Natural killer cell treated with Interleukin-12 subunit alpha and Interleukin-12 subunit beta and Interleukin-15 and Interleukin-18, amount 100 ng/mL, for 72 hours (primary cell): ENCODE measurements at places on chromosomes 6 and 20. TPM values are rescaled to one million over a fixed set of nuclear protein-coding genes. Genes with fewer than 3 reads are reported as not detected.

DNA sequence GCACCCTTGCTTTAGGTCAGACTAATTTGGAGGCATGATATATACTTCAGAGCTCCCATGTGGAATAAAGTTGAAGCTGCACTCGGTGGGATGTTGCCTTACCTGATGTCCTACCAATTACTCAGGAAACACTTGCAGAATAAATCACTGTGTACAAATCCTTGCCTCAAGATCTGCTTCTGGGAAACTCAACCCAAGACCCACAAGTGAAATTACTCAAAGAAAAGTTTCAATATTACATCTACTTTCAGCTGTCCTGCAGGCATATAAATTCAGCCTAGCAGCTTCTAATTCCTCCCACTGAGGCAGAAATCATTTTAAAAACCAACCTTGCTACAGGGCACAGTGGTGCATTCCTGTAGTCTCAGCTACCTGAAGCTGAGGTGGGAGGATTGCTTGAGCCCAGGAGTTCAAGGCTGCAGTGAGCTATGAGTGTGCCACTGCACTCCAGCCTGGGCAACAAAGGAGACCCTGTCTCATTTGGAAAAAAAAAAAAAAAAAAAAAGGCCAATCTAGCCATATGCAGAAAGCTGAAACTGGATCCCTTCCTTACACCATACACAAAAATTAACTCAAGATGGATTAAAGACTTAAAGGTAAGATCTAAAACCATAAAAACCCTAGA lies 20.7 kb upstream of the DCDC2 start:
- no peak for DNase-seq

DNA sequence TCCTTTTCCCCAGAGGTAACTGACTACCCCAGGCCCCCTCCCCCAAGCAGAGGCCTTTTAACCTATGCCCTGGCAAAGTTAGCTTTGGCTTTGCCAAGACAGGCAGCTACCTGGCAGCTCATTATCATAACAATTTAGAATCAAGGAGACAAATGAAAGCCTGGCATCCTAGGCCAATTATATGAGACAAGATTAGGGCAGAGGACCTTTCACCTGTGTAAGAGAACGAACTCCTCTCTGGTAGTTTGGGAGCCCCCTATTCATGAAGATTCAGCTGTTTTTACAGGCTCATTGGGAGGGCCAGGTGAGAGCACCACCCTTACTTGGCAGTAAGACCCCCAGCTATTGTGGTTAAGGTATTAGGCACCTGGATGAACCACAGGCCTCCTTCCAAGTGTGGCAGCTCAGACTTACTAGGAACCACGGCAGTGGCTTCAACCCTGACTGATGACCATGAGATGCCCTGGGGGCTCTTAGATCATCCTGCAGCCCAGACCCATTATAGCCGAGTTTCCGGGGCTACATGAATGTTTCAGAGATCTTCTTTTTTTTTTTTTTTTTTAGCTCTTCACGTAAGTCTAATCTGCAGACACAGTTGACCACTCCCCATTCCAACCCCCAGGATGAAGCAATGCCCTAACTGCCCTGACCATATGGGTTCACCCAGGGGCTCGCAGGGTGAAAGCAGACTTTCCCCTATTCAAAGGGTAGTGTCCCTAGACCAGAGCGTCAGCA lies 56.2 kb downstream of the RAB44 start:
- no peak for DNase-seq

DNA sequence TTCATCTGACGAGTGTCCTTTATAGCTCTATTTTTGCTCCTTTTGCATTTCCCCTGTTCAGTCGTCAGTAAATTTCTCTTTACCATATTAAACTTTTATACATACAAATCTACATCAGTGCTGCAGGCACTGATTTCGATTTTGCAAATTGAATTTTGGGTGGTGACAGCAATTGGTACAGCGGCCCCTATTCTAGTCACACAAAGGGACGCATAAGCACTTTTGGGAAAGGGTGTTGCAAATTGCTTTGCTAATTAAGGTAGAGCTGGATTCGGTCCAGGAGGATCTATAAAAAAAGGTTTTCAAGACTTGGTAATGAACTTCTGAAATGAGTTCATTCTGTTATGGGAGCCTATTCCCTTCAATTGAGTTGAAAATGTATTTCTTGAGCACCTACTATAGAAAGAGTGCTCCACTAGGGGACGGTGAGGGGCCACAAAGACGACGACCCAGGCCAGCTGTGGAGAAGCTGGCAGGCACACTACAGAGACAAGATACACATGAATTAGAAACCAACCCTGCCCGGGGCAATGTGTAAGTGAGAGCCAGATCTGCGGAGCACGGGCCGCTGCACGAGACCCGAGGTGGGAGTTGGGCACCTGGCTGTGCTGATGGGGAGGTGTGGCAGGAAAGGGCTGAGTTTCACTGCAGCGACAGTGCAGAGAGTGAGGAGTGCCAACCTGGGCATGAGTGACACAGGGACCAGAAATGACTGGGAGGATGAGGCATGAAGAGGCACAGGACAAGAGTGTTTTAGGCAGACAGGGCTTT lies 5.4 kb downstream of the UQCC2 start:
- DNase-seq, result no peak

DNA sequence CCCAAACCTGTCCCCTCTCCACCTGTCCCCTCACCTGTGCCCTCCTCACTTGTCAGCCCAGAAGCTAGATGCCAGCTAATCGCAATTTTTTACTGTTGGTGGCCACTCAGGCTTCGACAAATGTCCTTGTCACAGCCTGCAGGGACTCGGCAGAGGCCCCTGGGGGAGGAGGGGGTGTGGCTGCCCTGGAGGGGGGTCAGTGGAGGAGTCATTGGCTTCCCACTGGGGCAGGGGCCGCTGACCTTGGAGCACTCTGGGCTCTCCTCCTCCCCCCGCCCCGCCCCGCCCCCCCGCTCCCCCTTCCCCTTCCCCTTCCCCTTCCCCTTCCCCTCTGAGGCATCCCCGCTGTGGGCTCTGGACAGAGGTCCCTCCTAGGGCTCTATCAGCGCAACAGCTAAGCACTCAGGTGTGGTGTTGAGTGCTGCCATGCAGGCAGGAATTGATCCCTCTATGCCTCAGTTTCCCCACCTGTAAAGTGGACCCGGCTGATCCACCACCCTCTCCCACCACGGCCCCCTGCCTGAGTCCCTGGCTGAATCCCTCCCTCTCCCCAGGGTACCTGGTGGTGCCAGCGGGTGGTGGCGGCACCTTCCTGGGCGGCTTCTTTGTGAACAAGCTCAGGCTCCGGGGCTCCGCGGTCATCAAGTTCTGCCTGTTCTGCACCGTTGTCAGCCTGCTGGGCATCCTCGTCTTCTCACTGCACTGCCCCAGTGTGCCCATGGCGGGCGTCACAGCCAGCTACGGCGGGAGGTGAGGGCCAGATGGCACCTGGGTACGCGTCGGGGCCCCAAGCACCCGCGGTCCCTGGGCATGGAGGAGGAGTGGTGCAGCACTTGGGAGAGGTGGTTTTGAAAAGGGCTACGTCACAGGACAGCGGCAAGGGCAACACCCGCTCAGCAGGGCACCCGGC lies 23.8 kb downstream of the SLCO4A1 start:
- no peak for DNase-seq

The WFDC2 gene
- total RNA-seq, result not detected

The MPIG6B gene
- not detected for total RNA-seq

The DEFB119 gene
- total RNA-seq, result not detected

The COL9A3 gene
- total RNA-seq, result not detected

The HLA-DMB gene
- total RNA-seq, result 2.7 TPM
